Right cardiac atrium (tissue), 5 donors: ENCODE measurements at places on chromosomes 13 and 19. TPM values are rescaled to one million over a fixed set of nuclear protein-coding genes. Genes with fewer than 3 reads are reported as not detected.

The ZNF296 gene
- 0.35 TPM for total RNA-seq

The LRG1 gene
- total RNA-seq, result 0.26 TPM

The SMIM24 gene
- not detected for total RNA-seq

The EDDM13 gene
- not detected for total RNA-seq

GRCh38 chr13:97600458-97601075 is 166.6 kb downstream of the RAP2A start:
- DNase-seq, result no peak

- no peak for DNase-seq
Observed at GRCh38 chr13:41915081-41915480, 45.8 kb downstream of the VWA8 start.

GRCh38 chr19:14502334-14503092 is 6.6 kb upstream of the GIPC1 start:
- DNase-seq, result no peak

- DNase-seq, result no peak
Observed at GRCh38 chr19:3970313-3970807, 539 bp downstream of the DAPK3 start.

GRCh38 chr13:40982772-40983171 is 36.3 kb downstream of the ELF1 start:
- DNase-seq, result no peak

DNA sequence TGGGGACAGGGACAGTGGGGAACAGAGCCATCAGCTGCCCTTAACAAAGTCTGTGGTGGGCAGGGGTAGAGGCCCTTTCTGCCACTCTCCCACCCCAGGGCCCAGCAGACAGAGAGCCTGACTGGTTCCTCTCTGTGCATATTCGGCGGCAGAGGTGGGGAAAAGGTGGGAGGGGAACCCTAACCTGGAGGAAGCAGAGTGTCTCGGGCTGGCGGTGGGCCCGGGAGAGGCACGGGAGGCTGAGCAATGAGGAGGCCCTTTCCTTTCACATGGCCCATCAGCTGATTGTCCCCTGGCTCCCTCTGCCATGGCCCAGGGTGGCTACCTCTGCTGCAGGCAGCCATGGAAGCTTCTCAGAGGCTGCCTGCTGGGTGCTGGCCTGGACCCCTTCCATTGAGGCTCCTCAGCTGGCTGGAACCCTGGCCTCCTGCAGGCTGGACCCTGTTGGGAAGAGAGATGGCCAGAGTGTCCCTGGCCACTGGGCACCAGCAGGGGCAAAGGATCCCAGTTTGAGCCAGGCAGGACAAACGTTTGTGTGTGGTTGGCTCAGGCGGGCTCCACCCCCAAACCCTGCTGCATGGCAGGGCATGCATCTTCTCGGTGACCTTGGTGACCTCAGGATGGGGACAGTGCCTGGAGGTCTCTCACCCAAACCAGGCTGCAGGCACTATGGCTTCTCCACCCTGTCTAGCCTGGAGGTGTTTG is 202.8 kb upstream of the ZNF536 start:
- no peak for DNase-seq

DNA sequence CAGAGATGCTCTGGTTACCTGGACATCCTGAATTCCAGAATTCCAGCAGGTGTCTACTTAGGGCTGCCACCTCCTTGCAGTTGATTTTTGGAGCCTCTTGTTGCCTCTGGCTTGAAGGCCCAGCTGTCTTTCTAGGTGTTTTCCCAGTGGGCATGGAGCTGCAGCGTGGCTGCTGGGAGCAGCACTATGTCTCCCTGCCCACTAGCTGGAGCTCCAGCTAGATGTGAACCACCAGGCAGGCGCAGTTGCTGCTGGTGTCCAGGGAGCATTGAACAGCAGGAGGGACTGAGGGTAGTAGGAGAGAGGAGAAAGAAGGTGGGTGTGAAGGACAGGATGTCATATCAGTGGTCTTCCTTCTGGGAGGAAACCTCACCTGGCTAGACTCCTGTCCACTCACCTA is 9.9 kb upstream of the SELENOW start:
- no peak for DNase-seq

GRCh38 chr19:16628984-16629691 is 1.1 kb upstream of the MED26 start:
- DNase-seq, result no peak

DNA sequence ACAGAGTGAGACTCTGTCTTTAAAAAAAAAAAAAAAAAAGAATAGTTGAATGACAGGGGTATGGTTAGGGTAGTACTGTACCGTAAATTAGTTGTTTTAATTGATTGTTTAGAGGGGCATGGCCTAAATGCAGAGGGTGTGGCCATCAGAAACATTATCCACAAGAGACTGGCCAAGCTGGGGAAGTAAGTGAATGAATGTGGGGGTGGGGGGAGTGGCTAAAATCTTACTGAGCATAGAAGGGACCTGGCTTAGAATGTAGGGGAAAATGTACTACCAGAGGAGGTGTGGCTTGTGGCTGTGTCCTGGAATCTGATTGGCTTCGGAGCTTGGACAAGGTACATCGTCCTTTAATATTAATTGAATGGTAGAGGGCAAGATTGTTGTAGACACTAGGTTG is 3.8 kb downstream of the BCL2L12 start:
- no peak for DNase-seq

DNA sequence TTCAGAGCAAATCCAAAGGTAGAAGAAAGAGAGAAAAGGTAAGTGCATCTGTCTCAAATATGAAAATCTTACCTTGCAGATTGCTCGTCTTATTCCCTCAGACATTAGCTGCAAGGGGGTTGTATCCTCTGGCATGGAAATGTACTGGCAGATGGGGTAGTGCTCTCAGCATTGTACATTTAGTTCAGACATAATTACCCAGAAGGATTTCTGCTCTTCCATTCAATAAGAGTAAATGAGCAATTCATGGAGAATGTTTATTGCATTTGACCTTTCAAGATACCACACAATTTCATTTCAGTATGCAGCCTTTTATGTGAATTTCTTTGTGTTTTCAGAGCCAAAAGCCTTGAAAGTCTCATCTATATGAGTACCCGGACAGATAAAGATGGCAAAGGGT is 63.8 kb downstream of the SCEL start:
- DNase-seq, result no peak

DNA sequence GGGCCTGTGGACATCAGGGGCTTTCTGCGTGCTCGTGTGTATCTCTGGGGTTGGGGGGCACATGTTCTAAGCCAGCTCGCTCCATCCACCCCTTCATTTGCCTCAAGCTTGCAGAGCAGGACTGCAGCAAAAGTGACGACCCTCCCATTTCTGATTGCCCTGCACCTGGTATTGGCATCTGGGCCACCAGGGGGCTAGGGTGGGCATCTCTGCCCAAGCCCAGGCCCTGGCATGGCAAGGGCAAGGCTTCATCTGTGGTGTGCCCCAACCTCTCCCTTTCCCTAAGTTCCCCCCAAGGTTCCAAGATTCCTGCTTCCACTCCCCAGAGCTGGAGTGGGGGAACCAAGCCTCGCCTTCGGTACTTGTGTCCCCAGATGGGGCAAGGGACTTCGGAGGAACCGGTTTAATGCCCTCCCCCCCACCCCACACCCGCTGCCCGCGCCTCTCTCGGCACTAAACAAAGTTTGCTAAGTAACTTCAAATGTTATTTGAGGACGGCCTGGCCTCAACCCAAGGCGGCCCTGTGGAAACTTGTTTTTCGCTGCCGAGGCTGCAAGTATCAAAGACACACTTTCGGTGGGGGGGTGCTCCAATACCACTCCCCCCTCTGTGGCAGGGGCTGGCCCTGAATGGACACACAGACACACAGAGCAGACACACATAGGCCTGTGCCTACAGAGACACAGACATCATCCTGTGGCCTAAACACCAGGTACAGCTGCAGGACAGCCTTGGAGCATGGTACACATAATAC is 12.2 kb downstream of the NFIX start:
- DNase-seq, result peak; percentile 91

GRCh38 chr13:35484384-35484783 is 7.9 kb upstream of the MAB21L1 start:
- no peak for DNase-seq

- no peak for DNase-seq
Observed at GRCh38 chr19:45234089-45234869, 10.9 kb downstream of the EXOC3L2 start.

- DNase-seq, result peak; percentile 83
Observed at GRCh38 chr19:13099073-13099999, 3.3 kb downstream of the LYL1 start.

- peak; percentile 90 for DNase-seq
Observed at GRCh38 chr19:13001502-13002165, 6.4 kb downstream of the NFIX start.

DNA sequence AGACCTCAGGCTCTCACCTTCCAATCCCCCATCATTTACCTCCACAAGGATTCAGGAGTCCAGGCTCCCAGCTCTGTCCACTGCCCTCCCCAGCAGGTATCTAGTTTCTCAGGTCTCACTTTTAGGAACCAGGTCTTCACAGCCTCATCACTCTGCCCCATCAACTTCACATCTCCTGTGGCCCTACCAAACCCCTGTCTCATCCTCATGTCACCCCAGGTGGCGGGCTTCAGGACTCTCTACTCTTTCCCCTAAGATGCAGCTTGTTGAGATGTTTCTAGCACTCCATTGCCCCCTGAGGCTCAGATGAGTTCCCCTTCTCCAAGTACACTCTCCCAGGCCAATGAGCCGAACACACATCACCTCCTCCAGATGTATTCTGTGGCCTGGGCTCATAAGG is 1.5 kb downstream of the PPFIA3 start:
- no peak for DNase-seq

- DNase-seq, result no peak
Observed at GRCh38 chr19:41424335-41425173, 2.6 kb downstream of the B3GNT8 start.

- DNase-seq, result no peak
Observed at GRCh38 chr13:24269821-24270220, 39.6 kb upstream of the C1QTNF9 start.

GRCh38 chr13:98523455-98524102 is 53.3 kb downstream of the STK24 start:
- DNase-seq, result no peak

DNA sequence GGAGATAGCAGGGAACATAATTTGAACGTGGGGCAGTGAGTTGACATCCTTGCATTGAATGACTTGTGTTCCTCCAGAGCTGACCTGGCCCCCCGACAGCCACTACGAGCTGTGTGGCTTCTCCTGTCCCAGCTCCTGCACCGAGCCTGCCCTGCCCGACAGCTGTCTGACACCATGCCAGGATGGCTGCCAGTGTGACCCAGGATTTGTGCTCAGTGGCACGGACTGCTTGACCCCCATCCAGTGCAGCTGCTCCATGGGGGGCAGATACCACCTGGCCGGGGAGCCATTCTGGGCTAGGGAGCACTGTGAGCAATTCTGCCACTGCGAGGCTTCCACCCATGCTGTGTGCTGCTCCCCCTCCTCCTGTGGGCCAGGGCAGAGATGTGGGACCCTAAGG is 29.2 kb upstream of the FXYD3 start:
- no peak for DNase-seq

DNA sequence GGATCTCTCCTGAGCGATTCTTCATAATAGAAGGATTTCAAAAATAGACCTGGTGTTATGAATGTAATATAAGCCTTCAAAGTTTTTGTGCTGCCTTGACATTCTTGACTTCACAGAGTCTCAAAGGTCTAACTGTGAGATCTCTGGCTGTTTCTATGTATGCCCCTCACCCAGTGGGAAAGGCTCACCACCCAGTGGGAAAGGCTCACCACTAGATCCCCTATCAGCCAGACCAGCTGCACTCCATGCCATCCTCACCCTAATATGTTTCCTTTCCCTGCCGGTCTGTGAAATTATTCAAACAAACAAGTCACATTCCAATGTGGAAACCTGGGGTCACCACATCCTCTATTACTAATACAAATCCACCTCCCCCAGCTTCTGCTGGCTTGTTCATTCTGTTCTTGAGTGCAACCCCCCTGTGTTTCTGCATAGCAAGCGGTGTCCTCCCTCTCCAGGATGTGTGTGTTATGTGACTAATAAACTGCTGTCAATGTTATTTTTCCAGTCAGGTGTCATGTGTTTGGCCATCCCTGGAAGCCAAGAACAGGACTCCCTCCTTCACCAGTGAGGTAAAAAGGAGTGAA is 13.8 kb upstream of the SLITRK1 start:
- DNase-seq, result no peak

DNA sequence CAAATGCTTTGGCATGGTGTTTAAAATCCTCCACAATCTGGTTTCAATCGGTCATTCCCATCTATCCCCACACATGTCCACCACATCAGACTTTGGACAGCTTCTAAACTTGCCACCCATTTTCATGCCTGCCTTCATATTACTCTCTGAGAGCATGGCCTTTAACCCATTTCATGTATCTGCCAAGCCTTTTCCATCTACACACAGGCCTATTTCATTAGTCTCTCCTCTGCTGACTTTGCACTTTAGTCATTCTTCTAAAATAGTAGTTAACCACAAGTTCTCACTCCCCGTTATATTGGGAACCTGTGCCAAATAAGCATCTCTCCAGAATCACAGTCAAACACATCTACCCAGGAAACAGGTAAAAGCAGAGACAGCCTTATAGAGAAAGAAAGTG is 142.2 kb downstream of the MZT1 start:
- DNase-seq, result no peak

DNA sequence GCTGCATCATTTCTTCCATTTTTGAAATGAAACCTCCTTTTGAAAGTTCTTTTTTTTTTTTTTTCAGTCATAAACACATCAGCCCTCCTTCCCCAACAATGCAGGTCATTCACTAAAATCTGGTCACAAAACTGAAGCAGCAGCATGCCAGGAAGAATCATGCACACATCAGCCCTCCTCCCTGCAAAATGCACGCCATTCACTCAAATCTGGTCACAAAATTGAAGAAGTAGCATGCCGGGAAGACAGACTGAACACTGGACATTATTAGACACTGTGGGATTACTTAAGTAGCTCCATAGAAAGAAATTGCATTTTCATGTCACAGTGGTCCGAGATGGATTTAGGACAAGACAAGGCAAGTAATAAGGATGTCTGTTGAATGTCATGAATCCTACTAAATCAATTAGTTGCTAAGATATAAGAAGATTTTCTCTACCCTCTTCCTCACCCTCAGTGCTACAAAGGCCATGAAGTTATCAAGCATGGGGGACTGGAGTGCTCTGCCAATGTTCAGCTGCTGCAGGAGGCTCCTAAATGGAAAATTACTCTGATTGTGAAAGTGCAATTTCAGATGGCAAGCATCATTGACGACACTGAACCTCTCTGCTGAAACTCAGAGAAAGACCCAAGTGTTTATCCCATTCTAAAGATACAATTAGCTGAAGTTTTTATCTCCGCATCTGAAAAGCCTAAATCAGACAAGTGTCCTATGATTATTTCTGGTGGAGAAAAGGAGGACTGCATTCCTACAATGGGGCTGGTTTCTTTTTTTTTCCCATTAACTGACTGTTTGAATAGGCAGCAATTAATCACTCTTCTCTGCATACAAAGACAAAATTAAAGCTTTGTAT is 913.2 kb downstream of the DIAPH3 start:
- no peak for DNase-seq

DNA sequence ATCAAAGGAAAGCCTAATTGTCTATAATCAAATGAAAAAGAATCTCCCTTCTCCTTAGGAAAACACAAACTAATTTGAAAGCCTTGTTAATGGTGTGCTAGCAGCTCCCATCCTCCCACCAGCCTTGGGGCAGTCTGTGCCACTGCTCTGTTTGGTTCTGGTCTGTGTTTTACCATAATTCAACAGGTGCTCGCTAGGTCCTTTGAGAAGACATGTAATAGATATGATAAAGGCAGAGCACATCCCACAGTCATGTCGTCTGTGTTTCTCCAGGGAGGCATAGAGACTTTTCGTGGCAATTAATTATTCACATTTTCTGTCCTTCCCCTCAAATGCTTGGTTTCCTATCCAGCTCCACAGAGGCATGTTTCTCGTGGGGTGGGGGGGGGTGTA is 23.8 kb downstream of the FAM124A start:
- DNase-seq, result no peak
